Foreskin fibroblast (primary cell): ENCODE measurements at places on chromosomes 1 and 21.
A peak's percentile ranks its signal among the peaks of the same experiment; 100 is the strongest.

GRCh38 chr1:44862829-44863401 is 19.9 kb upstream of the PTCH2 start:
- DNase-seq = no peak

- DNase-seq = no peak
Observed at GRCh38 chr1:48726139-48726538, 50.6 kb downstream of the BEND5 start.

DNA sequence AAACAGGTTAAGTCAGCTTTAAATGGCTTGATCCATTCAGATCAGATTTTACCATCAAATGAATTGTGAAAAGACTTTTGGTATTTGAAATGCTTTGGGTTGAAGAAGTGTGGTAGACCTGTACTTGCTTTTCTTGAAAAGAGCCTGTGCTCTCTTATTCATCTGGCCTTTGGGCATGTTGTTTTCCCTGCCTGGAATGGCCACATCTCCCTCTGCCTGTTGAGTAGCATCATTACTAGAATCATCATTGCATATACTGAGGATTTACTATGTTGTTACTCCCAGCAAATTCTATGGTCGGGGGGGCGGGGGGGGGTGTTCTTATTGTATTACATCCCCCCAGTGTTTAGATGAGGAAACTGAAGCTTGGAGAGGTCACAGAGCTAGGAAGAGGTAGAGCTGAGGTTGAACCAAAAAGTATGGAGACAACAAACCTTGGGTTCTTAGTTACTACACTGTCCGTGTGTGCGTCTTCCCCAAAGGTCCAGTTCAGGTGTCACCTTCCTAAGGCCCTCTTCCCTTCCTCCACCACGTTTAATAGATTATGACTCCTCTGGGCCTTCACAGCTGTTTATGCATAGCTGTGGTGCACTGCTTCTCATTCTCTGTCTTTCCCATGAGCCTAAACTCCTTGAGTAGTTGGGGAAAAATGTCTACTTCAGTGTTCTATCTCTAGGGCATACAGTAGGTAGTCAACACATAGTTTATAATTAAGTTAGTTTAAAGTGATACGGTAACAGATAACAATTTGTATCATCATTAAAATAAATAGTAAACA is 246.4 kb upstream of the HOOK1 start:
- no peak for DNase-seq

DNA sequence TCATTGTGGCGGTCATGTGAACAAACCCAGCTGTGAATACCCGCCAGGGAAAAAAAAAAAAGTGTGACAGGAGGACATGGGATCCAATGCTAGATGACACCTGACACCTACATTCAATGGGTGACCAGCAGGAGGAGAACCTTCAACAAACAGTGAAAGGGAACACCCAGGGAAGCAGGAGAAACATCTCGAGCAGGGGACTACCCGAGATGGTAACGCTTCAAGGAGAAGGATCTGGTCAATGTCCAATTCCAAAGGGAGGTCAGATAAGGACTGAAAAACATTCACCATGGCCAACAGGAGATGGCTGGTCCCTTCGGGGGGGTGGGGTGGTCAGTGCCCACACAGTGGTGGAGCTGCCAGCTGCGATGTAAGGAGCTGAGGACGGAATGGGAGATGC is 46.3 kb downstream of the PTPN14 start:
- DNase-seq = no peak

DNA sequence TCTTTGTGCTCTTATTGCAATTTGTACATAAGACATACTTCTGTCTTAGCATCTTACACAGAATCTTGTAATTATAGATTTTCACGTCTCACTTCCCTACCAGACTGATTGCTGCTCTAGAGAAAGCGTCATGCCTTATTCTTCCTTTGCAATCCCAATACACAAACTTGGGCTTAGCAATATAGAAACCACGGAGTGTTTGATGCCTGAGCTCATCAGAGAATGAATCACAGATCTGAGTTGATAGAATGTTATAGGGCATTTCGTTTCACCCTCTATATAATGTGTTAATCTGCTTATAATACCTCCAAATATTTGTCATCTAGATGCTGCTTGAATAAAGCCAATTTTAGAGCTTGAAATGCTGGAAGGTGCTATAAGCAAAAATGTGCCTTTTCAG is 6.6 kb downstream of the FMO1 start:
- peak; percentile 37 for DNase-seq

DNA sequence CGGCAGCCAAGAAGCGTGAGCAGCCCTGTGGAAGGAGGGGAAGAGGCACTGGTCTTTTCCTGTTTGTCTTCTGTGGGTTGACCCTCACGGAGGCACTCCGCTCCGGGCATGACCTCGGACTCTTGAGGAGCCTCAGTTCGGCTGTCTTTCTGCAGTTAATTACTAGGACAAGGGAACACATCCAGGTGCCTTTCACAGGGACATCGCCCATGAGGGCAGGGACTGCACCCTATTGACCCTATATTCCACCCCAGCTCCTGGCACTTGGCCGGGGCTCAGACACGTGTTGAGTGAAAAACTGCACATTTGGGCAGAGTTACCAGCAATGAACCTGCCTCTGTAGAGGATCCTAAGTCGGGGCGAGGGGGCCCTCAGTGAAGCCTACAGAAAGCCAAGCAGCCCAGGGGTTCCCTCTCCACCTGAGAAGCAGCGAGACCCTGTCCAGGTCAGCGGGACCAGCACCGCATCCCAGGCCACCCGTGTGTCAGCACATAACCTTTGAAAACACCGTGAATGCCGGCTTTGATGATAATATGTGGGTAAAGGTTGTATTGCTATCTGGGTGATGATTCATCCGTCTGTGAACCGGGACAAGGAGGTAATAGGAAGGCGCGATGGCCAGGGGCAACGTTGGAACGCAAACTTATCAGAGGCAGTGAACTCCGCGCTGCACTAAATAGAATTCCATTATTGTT is 161.4 kb upstream of the ARHGEF16 start:
- DNase-seq = no peak

DNA sequence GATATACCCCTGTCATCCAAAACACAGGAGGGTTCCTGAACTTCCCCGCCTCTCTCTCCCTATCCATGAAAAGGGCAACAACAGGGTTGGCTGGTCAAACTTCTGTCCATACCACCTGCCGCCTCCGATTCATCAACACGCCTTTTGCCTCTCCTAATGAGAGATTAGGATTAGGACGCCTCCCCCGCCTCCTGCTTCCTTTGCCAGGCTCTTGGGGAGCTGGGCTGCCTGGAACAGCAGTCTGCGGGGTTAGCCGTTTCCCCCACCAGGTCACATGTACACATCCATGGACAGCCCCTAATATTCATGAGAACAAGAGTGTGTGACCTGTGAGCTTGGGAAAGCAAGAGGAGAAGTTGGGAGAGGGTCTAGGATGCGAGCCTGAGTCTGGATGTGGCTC is 2.3 kb upstream of the OPTC start:
- no peak for DNase-seq

DNA sequence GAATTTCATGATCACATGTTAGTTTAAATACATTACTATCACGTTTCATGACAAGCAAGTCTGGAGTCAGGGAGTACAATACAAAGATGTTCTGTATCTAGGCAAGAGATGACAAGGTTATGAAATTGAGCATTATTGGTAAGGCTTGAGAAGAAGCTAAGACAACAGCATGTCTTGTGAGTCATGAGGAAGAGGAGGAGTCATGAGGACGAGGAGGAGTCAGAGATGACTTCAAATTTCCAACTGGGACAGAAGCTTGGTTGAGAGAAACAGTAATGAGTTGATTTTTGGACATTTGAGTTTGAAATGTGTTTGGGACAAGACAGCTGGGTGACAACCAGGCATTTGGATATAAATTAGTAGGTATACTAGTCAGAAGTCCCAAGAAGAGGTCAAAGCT is 4.3 kb upstream of the UBE2U start:
- DNase-seq = peak; percentile 35

GRCh38 chr1:55716151-55716550 is 501.0 kb upstream of the USP24 start:
- DNase-seq = no peak

DNA sequence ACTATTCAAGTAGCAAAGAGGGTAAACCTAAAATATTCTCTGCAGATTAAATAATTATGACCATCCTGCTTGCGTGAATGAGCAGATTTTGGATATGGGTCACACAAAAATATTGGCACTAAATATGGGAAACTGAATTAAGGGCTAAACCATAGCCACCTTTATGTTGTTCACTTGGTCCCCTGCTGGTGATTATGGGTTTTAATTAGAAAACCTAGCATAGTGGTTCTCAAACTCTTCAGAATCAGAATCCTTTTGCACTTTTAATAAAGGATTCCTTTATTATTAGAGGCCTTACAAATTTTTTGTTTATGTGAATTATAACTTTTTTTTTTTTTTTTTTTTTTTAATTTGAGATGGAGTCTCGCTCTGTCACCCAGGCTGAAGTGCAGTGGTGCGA is 38.5 kb upstream of the ZNHIT6 start:
- DNase-seq = no peak

DNA sequence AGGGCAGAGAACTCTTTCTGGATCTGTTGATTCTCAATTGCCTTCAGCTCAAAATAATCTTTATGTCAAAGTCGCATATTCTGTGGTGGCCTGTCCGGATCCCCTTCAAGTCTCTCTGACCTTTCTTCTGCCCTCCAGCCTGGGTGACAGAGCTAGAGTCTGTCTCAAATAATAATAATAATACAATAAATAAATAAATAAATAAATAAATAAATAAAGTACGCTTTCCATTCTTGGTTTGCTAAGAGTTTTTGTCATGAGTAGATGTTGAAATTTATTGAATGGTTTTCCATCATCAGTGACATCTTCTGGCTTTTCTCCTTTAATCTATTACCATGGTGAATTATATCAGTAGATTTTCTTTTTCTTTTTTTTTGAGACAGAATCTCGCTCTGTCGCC is 30.7 kb downstream of the ERRFI1 start:
- no peak for DNase-seq

DNA sequence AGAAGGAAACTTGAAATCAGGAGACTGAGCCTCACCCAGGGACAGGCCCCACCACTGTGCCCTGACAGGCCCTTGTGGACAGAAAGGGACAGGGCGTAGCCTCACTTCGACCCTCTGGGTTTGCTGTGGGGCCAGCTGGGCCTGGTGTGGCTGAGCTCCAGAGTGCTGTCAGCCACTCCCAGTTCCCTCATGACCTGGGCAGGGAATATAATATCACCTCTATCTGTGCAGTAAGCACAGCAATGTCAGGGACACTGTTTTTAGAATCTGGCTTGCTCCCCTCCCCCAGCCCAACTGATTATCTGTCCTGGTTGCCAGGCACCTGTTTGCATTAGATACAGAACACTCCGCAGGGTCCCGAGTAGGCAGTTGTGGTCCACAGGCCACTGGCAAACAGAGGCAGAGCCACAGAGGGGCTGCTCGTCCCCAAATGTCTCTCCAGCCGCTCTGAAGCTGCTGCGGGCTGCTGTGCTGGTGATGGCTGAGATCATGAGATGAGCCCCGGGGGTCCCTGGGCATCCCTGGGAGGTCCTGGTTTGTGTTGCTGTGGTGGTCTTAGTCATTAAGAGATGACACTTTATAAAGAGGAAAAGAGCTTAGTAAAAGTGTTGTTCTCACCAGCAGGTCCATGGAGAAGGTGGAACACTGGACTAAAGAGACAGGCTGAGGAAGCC is 51.6 kb downstream of the ETS2 start:
- no peak for DNase-seq

DNA sequence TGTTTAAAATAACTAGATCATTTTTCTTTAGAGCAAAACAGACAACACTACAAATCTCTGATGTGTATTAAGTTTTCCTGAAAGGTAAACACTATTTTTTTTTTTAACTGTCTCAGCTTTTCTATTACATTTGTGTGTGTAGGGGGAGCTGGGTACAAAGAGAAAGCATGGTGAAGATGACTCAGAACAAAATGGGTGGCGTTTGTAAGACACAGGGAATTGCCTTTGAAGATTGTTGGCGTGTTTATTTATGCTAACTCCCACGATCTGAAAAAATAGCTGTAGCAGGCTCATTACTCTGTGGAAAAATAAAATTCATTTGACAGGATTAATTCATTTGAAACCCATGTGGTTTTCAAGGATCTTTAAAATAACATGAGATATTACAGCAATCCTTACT is 285.1 kb downstream of the RYR2 start:
- no peak for DNase-seq

DNA sequence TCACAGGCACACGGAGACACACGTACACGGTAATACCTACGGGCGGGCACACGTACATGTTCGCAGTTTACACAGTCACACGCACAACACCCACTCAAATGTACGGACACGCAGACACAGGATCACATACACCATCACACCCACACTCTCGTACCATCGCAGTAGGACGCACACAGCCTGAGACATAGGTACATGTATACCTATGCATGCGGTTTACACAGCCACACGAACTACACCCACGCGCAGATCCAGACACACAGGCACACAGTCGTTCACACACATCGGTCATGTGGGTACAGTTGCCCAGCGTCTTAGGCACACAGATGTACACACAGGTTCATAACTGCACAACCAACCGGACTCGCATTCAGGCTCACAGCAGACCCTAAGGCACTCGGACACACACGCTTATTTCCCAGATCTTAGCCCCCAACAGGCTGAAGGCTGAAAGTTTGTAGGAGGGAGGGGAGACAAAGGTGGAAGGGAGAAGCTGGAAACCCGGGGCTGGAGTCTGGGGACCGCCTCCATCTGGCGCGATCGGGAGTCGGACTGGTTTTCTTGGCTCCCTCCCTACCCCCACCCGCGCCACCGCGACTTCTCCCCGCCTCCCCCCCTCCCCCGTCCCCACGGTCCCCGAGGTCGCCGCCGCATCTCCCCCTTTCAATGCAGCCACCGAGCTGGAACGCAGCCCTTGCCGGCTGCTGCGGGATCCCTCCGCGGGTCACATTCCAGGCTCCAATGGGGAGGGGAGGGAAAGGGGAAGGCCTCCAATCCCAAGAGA is 51.9 kb upstream of the SYNC start:
- DNase-seq = no peak

DNA sequence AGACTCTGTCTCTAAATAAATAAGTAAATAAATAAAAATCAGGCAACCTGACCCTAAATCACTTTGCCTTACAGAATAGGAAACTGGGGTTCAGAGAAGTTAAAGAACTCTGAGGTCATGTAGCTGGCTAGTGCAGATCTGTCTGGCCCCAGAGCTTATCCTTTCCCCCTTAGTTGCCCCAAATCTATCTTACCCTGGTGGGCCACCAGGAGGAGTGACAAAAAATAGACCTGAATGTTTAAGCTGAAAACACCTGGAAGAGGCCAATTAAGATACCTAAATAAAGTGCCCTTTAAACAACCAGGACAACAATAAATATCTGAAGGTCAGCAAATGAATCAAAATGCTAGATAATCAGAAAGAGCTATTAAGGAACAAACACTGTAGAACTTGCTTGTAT is 59.7 kb downstream of the TEX35 start:
- DNase-seq = no peak

DNA sequence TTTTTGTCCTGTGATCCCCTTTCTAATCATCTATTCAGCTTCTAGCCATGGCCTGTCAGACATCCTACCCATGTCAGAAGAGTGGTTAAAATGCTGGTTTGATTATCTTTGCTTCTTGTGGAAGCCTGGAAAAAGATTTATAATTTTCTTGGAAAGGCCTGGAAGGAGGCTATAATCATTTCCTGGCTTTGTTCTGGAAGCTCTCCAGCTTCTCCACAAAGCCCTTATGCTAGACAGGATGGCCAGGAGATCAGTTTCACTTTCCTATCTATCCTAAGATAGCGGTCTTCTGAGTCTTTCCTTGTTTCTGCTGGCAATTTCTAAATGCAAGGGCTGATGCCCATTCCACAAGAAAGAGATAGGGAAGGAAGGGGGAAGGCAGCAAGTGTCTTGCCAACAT is 90.9 kb upstream of the SLC44A3 start:
- peak; percentile 89 for DNase-seq

- DNase-seq = no peak
Observed at GRCh38 chr1:244246334-244246733, 195.3 kb downstream of the ZBTB18 start.
